ENCODE measurements at places on chromosomes 4 and X.

- no peak for DNase-seq
Observed at GRCh38 chr4:80989921-80990544, 40.5 kb upstream of the BMP3 start.

- DNase-seq = no peak
Observed at GRCh38 chr4:150681063-150681462, 99.1 kb downstream of the MAB21L2 start.

GRCh38 chrX:39242187-39242586 lies 440.9 kb downstream of the MID1IP1 start:
- DNase-seq = no peak

GRCh38 chr4:143183513-143184216 lies 1.1 kb upstream of the USP38 start:
- DNase-seq = no peak

- no peak for DNase-seq
Observed at GRCh38 chr4:174457468-174457867, 64.8 kb downstream of the HPGD start.

DNA sequence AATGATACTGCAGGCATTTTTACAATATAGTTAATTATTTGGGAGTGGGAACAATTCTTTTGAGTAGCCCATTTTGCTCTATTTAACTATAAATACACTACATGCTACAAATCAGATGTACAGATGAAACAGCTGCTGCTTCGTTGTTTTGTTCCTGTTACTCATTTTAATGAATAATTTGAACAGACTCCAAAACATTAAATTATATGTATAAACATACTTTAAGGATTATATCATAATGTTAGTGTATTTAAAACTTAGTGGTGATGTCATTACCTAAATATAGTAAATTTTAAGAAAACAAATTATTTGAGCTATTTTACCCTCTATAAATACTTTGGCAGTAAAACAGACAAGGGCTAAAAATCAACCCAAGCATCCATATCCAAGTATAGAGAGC lies 60.7 kb downstream of the GAB1 start:
- no peak for DNase-seq

GRCh38 chrX:87941841-87942240 lies 424.2 kb downstream of the KLHL4 start:
- DNase-seq = no peak

DNA sequence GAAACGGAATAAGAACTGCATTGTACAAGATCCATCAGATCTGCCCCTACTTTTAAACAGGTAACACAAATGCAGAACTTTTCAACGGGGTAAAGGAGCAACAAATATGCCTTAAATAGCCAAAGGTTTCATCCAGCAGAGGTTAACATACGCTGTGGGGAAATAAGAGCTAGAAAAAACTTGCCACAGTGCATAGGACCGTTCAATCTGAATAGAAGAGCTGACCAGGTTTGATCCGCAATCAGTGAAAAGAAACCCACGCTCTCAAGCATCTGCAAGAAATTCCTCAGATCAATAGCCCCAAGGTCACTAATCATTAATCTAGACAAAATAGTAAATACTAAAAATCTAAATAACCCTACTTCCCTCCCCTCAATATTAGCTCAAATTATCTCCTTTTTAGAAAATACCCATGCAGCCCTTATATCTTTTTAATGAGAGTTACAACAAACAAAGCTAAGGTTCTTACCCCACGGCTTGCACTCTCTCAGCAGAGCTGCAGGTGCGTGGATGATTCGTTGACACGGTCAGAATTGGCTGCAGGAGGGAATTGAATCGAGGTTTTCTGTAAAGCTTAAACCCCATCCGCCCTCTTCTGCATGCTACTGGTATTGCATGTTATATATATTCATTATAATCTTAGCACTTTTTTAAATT lies at the start of gene TLR10:
Gene TLR10, minus strand, starts transcription at position 539 of the 657 bp plus-strand sequence. CDS start 7,400 bp downstream, outside the sequence.
- DNase-seq = no peak

GRCh38 chrX:18885328-18886004 lies 98.4 kb downstream of the PHKA2 start:
- DNase-seq = no peak

DNA sequence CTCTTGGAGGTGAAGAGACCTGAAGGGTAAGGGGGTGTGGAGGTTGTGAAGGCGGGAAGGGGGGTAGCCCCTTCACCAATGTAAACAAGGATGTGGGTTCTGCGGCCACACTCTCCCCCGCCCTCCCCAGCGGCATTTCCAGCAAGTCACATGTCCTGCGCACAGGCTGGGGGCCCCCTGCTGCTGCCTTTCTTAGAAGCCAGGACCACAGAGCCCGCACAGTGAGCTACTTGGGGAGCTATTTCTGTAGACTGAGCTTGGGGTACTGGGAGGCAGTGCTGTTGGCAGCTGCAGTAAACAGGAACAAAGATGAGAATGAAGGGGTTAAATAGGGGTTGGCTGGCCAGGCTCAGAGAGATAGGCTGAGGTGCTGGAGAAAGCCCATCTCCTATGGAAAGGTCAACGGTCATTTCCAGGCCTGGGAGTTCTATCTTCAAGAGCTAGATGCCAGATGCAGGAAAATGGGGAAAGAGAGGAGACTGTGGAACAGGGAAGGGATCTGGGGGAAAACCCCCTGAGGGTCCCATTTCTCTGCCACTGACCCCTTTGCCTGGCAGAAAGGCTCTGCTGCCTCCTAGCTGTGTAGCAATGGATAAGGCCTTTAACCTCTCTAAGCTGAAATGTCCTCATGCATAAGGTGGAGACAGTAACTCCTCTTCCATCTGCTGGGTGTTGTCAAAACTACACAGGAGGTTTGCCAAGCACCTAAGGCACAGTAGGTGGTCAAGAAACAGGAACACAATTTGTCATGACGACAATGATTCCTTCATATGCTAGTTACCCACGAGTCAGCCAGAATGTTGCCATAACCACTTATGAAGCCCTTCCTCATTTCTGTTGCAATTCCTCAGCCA lies 18.5 kb upstream of the PIM2 start:
- no peak for DNase-seq

GRCh38 chrX:40097504-40098263 lies at the start of gene BCOR:
Gene BCOR, minus strand, starts transcription at chrX:40097958. Its CDS starts 20,029 bp downstream, at chrX:40077929.
- no peak for DNase-seq

- DNase-seq = peak; percentile 71
Observed at GRCh38 chr4:184538023-184538599, 63.8 kb upstream of the IRF2 start.

DNA sequence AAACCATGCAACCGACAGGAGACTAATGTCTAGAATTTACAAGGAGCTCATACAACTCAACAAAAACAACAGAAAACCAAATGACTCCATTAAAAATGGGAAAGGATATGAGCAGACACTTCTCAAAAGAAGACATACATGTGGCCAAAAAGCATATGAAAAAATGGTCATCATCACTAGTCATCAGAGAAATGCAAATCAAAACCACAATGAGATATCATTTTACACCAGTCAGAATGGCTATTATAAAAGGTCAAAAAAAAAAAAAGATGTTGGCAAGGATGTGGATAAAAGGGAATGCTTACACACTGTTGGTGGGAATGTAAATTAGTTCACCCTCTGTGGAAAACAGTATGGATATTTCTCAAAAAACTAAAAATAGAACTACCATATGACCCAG lies 50.5 kb upstream of the CHRDL1 start:
- no peak for DNase-seq

DNA sequence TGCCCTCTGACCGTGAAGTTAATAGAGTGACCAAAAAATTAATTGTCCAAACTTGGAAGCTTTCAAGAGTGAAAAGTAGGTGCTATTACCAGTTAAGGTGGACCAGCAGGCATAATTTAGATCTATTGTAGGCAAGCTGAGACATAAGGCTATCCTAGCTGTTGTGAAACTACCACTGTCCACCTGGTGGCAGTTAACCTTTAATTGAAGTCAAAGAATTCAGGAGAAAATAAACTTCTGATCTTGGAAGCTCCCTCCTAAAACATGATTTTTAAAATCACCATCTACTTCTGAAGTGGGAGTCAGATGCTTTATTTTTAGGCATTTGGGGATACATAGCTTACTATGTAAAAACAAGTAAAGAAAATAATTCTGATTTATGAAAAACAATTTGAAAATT lies 636.3 kb upstream of the HTR2C start:
- DNase-seq = no peak

DNA sequence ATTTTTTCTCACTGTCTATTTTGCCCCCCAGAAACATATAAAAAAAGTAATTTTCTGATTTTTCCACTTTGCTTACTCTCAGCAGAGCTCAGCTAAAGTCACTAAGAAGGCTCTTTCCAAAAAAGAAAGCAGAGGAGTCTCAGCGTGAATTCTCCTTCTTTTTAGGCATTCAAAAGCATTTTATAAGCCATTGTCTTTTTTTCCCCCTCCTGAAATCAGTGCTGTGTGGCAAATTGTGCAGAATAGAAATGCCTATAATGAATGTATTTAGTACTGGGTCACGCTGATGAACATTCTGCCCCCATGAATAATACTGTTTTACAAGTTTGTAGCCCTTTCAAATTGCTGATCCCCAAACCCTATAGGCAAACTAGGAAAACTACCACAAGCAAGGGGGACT lies 1.6 kb upstream of the PCDH18 start:
- DNase-seq = no peak

GRCh38 chr4:94995684-94996394 lies 238.1 kb downstream of the BMPR1B start:
- no peak for DNase-seq

DNA sequence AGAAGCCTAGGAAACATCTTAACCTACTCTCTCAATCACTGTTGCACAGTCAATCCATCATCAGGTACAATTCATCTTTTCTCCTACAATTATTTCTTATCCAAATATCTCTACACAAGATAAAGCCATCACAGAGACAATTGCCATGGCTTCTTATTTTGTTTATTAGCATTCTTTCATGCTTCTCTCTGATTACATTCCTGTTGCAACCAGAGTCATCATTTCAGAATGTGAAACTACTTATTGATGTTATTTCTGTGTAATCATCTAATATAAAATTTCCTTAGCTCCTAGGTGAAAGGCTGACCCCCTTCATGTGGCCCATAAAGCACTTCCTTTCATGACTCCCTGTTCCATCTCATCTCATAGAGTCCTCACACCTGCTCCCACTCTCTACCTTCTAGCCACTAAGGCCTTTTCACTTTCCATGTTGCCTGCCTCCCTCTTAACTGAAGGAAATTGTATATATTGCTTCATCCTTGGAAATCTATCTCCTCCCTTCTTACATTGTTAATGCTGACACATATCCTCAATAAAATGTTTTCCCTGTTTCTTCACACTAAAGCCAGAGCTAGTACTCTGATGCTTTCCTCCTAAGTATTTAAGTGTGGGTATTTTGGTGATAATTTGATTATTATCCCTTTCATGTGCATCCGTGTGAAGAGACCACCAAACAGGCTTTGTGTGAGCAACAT lies 829.9 kb downstream of the FAT4 start:
- no peak for DNase-seq

DNA sequence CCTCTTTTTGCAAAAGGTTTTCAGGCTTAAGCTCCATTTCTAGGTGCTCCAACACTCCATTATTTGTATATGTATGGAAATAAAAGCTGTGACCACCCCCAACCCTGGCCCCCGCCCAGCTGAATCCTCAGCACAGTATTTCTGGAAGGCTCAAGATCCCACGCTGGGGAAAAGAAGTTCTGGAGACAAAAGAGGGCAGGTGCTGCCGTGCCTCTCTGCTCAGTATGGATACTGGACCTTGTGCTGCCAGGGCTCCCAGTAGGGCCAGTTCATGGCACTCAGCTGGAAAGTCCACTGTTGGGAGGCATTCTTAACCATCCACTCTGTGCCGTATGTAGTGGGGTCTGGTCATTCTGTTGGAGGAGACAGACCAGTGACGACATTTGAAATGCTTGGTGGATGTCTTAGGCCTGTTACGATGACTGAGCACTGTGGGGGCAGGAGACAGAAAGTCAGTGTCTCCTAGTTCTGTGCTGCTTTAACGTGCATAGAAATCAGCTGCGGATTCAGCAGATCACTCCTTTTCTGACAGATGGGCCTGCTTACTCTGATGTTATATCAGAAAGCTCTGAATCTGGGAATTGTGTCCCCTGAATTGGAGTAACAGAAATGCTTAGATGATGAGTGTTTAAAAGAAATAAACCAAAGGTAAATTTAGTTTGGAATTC lies 48.4 kb upstream of the MSANTD1 start:
- no peak for DNase-seq

DNA sequence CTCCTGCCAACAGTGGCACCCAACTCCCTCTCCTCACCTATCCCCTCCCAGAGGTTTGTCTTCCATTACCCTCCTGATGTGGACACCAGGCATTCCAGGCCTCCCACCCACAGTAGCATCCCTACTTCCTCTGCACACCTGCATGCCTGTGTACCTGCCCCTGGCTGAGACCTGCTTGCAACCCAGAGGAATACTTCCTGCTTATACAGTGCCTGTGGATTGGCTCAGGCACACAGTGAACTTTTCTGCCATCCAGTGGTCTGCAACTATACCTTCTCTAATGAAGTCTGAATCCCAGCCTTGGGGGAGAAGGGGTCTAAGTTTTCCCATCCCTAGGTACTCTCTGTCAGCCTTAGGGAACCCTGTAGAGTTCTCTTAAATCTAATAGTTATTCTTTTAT lies 169.9 kb downstream of the IQCM start:
- DNase-seq = no peak

- DNase-seq = peak; percentile 81
Observed at GRCh38 chr4:53563824-53564223, 27.5 kb downstream of the LNX1 start.

DNA sequence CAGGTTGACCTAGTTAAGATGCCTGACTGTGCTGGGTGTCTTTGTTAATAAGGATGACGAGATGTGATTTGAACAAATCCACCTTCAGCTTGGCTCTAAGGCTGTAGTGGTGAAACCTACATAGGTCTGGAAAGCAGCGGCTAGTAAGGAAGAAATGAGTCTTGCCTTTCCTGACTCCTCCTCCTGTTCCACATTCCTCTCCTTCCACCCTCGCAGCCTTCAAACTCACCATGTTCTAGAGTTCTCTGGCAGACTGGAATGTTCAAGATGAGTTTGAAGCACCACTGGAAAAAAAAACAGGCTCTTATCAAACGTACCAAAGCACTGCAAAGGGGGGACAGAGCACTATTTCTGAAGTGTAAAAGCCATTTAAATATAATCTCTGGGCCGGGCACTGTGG lies 395.4 kb downstream of the BMPR1B start:
- no peak for DNase-seq

- DNase-seq = no peak
Observed at GRCh38 chrX:55111578-55112254, 22.9 kb downstream of the PAGE2 start.

DNA sequence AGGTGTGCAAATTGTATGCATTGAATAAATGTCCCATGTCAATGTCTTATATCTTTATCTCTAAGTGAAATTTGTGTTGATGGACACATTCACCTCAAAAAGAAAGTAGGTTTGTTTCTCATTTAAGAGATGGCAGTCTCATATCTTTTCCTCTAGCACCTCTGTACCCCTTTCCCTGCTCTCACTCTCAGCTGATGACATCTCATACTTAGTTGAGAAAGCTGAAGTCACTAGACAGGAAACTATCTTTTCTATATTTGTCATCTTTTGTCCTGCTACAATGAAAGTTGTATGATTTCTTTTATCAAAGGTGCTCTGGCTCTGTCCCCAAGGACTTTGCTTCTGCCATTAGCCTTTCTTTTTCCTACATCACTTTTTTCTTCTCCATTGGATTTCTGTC lies 84.0 kb upstream of the GRPR start:
- DNase-seq = no peak

GRCh38 chr4:183602557-183603027 lies 56.4 kb downstream of the RWDD4 start:
- DNase-seq = no peak
